Kasumi-1 (cell line): ENCODE measurements at places on chromosomes 6 and 20.

DNA sequence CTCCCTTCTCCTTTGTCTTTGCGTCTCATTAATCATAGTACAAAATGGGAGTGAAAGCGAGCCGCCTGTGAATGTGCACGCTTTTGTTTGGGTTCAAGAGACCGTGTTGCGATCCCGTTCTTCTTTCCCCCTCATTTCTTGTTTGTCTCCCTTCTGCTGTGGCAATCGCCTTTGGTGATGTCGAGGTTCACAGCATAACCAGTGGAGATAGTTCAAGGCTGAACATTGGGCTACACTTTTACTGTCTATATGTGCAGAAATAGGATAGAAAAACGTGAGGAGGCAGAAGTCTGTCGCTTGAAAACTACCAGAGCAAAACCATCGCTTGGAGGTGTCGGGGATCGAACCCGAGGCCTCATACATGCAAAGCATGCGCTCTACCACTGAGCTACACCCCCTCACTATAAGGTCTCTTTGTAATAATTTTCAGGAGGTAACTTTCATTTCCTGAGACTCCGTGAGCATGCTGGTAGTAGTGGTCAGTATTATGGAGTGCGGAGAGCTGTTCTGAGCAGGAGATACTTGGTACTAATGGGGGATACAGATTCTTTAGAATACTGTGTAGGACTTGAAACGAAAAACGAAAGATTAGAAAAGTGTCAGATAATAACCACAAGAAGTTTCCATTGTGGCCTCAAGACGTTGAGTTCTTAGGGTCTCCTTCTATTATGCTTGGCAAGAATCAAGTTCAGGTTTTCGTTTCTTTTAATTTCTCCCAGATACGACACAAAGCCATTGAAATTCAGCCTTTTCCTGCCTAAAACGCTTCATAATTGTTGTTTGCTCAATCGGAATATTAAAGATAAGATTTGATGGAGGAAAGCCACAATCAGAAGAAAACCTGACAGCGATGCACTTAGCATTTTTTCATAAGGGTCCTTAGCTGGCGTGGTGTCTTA is 106.6 kb downstream of the TRIM27 start:
- no peak for DNase-seq

DNA sequence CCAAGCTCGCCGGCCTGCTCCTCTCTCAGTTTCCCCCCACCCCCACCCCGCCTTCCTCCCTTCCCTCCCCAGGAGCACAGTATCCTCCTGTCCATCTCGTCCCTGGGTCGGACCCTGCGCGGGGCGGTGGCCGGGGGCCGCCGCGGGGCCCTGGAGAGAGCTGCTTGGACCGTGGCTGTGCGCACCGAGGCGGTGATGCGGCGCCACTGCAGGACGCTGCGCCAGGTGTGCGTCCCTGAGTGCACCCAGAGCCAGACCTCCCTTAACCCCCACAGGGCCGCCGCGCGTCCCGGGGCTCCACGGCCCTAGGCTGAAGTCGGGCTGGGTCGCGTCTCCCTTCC is 2.2 kb downstream of the C20orf204 start:
- DNase-seq: no peak

DNA sequence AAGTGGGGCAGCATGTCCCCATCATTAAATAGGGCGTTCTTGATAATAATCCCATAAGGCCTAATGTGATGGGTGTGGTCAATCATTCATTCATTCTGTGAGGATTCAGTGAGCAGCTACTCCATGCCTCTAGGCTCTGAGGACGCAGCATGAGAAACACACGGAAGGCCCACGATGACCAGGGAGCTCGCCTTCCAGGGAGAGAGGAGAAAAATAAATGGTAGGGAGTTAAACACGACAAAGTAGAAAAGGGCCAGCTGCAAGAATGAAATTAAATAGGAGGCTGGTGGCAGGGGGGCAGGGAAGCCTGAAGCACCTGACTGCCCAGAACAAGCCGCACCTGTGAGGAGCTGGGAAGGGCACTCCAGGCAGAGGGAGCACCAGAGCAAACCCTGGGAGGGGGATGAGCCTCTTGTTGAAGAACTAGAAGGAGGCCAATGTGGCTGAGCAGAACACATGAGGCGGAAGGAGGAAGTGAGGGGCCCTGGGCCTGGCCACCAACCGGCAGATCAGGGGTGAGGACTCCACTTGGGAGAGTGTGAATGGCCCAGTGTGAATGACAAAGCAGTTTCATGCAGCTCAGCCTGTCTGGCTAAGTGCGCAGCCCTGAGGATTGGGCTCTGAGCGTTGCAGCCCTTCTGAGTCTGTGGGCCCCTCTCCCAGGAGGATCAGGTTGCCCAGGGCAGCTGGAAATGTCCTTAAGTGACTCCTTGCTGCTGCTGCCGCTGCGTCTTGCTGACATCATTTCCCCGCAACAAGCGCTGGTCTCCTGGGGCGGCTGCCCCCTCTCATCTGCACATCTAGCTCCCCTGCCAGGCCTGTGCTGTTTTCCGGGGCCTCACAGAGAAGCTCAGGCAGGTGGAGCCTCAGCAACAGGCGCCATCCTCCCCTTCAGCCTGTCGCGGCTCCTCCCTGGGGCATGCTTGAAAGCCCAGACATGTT is 99.9 kb downstream of the CDH26 start:
- peak; percentile 97 for DNase-seq

- DNase-seq: no peak
These were observed 171.3 kb downstream of the CDC5L start for GRCh38 chr6:44558832-44559251.

DNA sequence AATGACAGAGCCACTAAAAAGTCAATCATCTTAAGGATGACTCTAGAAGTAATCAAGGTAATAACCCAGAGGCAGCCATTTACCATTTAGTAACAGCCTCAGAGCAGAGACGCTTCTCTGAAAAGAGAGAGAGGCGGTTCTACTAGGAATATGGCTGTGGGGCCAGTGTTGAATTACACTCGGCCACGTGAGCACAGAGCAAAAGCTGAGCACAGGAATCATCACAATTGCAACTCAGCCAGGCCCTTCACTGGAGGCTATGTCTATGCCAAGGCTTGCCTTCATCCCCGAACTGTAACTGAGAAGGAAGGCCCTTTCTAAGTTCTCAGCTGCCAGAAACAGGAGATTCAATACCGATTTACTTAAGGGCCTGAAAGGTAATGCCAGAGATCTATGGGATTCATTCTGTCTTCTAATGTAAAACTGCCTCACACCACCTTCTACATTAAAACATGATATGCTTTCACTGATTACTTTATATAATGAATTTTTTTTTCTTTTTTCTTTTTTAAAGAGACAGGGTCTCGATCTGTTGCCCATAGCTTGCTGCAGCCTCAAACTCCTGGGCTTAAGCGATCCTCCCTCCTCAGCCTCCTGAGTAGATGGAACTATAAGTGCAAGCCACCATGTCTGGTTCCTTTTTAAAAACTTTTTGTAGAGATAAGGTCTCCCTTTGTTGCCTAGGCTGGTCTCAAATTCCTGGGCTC is 67.6 kb downstream of the NUDT3 start:
- DNase-seq: no peak

DNA sequence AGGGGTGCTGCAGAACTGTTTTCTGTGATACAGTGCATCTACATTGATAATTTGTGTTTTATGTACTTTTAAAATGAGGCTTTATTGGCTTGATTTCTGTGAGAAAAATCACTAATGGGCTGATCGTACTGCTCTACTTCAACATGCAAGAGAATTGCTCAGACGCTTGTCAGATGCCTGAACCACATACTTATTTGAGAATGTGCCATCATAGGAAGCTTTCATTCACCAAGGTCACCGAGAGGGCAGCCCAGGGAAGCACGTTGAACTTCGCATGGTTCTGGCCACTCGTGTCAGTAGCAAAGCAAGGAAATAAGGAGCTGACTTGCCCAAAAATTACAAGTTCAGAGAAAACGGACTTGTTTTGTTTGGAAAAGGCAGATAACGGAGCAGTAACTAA is 168.5 kb upstream of the AKAP12 start:
- DNase-seq: no peak

DNA sequence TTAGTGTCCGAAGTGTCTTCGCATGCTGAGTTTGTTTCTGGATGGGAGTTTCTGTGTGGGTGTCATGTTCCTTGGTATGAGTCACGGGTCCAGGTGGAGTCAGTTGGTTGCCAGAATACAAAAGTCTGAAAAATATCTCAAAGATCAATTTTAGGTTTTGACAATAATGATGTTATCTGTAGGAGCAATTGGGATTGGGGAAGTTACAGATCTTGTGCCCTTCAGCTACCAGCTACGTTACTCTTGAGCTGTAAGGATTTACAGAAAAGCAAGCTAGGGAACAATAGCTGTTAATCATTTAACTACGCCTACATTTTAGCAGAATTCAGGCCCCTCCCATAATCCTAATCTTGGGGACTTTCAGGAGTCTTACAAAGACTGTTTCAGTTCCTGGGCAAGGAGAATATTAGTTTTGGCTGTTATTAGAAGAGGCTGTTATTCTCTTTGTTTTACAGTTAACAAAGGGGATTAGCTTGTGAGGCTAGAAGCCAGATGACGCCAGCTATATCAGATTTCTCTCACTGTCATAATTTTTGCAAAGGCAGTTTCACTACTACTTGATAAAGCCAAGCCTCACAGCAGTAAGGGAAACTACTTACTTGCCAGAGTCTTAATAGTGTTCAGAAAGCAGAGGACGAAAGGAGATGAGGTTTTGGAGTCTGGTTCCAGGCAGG is 15.4 kb upstream of the SLC22A16 start:
- no peak for DNase-seq

DNA sequence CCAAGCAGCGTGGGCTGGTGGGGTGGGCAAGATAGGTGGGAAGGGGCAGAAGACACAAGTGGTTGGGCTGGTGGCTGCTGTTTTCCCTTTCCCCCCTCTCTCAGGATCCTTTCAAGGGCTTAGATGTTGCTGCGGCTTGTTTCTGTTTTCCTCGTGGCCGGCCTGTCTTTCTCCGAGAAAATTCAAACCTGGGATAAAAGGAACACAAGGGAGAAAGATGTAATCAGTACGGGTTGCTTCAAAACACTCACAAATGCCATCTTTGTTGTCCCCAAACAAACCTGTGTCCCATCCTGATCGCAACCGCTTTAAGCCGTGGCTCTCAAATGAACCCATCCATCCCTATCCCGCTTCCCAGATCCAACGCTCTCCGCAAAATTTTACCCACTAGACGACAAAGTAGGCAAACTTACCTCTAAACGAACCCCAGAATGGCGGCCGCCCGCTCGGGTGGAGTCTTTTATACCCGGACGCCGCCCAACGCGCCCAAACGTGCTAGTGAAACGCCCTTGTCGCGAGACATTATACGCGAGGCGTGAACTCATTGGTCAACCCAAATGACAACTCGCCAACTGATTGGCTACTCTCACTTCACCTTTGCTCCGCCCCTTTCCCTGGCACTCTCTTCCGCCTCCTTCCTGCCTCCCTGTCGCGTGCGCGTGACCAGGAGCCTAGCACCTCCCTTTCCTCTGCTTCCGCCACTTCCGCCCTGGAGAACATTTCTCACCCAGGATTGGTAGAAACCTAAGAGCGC is at the start of gene PPP1R10:
Gene PPP1R10 (minus strand): TSS at position 433 of the 754 bp plus-strand sequence. CDS start 7,299 bp downstream, outside the sequence.
- DNase-seq: peak; percentile 99

GRCh38 chr20:50111120-50111828 is 1.7 kb downstream of the UBE2V1 start:
- no peak for DNase-seq

DNA sequence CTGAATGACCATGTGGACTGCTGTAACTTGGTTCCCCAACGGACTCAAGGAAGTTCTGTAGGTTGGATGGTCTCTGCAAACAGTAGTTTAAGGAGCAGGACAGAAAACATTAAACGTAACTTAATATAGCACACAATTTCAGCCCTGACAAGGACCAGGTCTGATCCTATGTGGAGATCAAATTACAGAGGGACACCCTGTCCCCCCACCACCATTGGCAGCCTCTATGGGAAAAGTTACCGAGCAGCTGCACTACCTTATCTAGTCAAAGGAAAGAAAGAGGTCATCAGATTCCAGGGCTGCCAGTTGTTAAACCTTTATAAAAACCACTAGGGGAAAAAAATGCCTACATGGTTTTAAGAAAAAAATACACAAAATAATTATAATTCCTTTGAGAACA is 191.5 kb upstream of the RSPO3 start:
- no peak for DNase-seq

DNA sequence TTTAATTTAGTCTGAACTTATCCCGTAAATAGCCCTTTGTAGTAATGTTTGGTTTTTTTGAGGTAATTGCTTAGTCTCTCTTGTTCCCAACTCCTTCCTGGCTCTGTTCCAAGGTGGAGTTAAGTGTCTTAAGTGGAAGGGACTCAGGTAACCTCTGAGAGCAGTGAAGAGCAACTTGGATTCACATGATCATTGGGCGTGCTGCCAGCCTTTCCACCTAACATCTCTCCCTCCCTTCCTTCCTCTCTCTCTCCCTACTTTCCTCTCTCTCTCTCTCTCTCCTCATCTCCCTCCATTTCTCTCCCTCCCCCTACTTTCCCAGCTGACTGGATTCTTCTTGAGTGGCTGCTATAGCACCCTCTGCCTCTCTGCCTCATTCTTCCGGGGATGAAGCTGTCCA is 232.9 kb upstream of the SASH1 start:
- DNase-seq: no peak

DNA sequence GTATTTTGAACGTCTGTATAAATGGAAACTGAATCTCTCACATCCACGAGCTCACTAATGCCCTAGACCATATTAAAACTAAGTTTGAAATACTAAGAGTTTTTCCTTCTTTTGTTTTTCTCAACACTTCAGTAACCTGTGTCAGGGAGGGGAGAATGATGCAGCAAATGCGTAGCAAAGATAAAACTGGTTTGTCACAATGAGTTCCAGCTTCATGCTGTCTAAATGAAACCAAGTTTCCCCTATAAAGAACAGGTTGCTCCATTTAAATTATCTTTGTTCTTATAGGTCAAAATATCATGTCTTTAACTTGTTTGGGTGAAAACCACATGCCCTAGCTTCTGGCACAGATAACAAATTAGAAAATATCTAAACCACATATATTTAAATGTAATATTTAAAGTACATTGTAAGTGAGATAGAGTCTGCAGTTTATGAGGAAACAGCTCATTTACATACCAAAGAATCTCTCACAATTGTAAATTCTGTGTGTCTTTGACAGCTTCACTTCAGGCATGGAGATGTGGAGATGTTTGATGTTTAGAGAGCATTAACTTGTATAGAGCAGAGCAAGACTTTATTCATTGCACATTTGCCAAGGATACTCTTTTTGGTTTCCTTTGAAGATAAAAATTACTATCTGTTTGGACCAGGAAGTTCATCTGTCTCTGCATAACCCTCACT is 7.3 kb downstream of the TRDN start:
- DNase-seq: no peak

DNA sequence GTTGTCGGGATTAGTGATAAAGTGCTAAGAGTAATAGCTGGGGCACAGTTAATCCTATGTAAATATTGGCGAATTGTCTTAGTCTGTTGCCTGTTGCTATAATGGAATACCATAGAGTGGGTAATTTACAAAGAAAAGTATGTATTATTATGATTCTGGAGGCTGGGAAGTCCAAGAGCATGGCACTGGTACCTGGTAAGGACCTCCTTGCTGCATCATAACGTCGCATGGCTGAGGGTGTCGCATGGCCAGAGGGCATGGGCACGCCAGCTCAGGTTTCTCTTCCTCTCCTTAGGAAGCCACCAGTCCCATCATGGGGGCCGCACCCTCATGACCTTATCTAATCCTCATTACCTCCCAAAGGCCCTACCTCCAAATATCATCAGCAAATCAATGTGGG is 29.7 kb downstream of the IRF4 start:
- no peak for DNase-seq
